Activated CD4-positive, CD25-positive, alpha-beta regulatory T cell treated with anti-CD3 and anti-CD28 coated beads, Interleukin-2, amount 50 U/mL, for 16 hours (primary cell): ENCODE measurements at places on chromosomes 4 and X.

- no peak for DNase-seq
These were observed 42.4 kb downstream of the PTTG2 start for GRCh38 chr4:38002451-38003071.

GRCh38 chrX:40508560-40508959 lies 72.2 kb upstream of the ATP6AP2 start:
- DNase-seq = no peak

- no peak for DNase-seq
These were observed 49.5 kb upstream of the ATP6AP2 start for GRCh38 chrX:40531056-40531826.

GRCh38 chrX:15204130-15204751 lies 65.6 kb downstream of the ASB9 start:
- no peak for DNase-seq

DNA sequence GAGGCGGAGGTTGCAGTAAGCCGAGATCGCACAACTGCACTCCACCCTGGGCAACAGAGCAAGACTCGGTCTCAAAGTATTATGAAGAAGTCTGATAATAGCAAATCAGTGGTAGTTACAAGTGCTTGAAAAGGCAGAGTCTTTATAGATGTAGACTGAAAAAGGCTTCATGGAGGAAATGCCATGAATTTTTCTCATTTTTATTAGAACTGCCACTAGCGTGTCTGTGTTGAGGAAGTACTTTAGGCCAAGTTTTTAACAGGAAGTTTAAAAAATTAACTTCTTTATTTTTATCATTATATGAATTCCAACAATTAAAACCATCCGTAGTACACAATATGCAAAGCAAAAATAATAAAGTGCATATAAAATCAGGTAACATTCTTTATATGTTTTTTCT lies 32.8 kb upstream of the IL13RA1 start:
- no peak for DNase-seq

- DNase-seq = no peak
These were observed 82.4 kb downstream of the AFAP1 start for GRCh38 chr4:7857238-7857701.

- DNase-seq = no peak
These were observed 775 bp downstream of the KCTD8 start for GRCh38 chr4:44447563-44448504.

GRCh38 chrX:121579016-121579760 lies 531.8 kb downstream of the GLUD2 start:
- DNase-seq = no peak

DNA sequence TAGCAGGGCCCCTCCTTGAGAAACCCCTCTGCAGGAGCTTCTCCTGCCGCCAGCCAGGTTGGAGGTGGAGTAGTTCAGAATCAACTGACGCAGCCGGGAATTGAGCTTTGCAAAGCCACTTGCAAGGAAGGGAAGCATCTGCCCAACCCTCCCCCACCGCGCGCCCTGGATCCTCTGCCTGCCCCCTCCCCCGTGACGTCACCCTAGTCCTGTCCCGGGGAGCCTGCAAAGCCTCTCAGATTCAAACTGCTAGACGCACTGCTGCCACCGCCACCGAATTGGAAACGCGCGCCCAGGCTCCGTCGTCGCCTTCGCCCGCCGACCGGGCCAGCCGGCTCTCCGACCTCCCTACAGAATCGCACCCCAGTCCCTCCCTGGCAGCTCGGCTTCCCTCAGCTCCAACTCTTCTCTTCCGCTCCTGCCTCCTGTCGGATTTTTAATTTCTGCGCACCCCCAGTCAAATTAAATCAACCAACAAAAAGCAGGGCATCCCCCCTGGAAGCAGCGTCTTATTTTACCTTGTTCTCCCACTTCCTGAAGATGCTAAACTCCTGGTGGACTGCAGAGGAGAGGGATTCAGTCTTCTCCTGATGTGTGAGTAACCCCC lies 3.8 kb downstream of the SLITRK2 start:
- no peak for DNase-seq

GRCh38 chr4:184853436-184853835 lies 27.7 kb upstream of the ACSL1 start:
- no peak for DNase-seq

GRCh38 chr4:19879330-19879729 lies 372.4 kb upstream of the SLIT2 start:
- DNase-seq = no peak

DNA sequence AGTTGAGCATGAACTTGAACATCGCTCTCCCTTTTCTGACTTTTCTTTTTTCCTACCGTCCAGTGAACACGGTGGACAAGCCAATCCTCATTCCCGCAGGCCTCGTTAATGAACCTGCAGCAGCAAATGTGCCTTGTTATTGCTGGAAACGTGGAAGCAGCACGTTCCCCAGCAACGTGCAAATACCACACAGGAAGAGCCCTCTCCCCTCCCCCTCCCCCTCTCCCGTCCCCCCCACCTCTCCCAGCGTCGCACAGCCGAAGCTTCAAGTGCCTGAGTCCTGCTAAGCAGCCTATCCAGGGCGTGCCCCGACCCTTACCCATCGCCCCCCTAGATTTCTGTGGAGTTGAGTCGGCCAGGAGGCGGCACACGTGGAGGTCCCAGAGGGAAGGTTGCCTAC lies 219.9 kb downstream of the BCOR start:
- DNase-seq = no peak

DNA sequence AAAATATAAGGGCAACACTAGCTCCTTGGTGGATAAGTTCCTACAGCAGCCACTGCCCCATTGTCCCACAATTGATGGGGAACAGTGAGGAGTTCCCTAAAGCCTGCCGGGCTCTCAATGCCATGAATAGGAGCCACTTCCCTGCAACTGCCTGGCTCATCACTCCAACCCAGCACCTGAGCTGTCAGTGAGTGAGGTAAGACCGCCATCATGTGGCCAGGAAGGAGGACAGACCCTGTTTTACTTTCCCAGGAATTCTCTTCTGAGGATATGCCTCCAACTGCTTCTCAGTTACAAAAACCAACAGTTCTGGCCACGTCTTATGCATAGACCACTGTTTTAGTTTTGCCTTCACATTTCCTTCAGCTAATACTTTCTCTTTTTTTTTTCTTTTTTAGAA lies 45.5 kb downstream of the SRPX start:
- DNase-seq = no peak

DNA sequence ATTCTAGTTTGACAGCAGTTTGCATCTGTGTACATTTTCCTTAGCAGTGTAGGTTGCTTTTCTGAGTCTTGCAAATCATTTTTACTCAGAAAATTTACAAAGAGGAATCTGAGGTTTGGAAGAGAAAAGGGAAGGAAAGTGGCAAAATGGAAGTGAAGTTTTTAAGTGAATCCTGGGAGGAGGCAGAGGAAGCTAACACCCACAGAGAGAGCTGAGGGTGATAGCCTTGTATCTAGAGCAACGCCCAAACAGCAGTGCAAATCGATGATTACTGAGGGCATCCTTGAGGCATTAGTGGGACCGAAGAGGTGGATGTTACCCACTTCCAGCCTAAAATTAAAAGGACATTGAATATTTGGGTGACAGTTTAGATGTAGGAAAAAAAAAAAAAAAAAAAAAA lies 31.8 kb downstream of the KLF3 start:
- no peak for DNase-seq

- DNase-seq = no peak
These were observed 100.4 kb upstream of the FAM9B start for GRCh38 chrX:9134366-9134765.

DNA sequence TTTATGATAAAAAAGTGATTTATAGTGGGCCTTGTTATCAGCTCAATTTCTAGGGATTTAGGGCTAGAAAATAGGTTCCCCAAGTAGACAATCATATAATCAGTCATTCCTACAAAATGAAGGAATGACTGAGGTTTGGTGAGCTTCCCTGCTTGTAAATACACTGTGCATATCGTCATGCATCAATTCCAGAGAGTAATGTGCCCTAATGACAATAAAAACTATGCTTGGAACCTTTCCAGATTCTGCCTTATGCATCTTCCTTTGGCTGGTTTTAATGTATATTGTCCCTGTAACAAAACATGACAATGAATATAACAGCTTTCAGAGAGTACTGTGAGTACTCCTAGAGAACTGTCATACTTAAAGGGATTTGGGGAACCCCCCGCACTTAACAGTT lies 1310.9 kb downstream of the PCDH7 start:
- DNase-seq = no peak

DNA sequence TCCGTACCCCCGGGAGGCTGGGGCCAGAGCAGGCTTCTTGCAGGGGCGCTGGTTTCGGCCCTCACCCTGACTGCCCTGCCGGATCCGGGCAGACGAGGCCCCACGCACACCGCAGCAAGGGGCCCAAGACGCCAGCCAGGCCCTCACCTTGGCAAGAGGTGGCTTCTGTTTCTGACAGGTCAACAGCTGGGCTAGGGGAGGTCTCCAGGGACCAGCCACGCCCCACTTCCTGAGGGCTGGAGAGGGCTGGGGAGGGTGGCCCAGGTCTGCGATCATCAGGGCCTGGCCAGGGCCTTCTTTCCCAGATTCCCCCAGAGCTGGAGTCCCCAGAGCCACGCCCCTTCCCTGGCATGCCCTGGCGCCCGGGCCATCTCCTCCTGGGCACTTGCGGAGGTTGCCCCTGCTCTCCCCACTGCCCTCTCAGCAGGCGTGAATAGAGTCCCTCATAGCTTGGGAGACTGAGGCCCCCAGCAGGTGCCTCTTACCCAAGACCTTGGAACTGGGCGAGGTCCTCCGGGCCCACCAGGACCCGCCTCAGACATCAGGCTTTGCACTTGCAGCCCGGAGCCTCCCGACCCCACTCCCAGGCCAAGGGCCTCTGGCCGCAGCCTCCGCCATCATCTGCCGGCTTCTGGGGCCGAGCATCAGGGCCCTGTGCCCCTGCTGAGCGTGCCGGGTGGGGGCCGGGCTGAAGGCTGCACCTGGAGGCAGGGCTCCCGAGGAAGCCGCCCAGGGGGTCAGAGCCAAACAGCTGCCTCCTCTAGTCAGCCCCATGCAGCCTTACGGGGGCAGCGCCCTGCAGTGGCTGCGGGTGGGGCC lies 6.3 kb upstream of the FGFR3 start:
- DNase-seq = no peak

DNA sequence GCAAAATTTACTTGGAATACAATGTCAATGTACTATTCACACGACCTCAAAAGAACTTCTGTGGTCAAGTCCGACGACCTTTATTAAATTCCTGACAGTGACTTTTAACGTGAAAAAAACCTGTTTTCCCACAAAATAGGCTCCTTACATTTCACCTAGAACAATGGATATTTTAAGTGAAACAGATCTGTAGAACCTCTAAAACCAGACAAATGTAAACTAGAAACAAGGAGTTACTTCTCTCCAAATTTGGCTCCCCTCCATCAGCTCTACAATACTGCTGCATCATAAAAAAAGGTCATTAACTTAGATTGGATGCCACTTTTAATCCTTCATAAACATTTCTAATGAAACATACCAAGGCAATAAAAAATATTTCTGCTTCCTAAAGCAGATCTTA lies 1.2 kb downstream of the NEK1 start:
- DNase-seq = no peak

- no peak for DNase-seq
These were observed 72.9 kb downstream of the YIPF6 start for GRCh38 chrX:68571610-68572311.

DNA sequence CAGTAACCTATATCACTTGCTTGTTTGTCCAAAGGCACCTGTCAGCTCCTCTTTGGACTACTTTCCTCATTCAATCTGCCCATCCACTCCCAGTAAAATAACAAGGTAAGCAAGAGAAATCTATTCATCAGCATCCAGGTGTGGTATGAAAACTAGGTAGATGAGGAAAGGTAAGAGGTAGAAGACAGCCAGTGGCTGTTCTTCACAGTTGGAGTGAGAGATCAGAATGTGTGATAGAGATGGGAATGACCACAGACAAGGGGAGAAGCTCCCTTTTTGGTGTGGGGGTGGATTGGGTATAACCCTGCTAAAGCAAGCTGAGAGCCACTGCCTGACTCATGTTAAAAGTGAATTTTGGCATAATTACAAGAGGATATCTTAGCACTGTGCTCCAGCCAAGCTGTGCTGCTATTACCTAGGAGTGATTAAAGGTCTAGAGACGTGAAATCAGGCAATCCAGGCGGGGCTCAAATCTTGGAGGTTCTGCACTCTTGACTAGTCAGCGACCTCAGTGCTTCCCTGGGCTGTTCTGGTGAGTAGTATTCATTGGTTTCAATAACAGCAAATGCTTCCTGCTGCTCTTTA lies 28.1 kb upstream of the RASL11B start:
- DNase-seq = no peak

DNA sequence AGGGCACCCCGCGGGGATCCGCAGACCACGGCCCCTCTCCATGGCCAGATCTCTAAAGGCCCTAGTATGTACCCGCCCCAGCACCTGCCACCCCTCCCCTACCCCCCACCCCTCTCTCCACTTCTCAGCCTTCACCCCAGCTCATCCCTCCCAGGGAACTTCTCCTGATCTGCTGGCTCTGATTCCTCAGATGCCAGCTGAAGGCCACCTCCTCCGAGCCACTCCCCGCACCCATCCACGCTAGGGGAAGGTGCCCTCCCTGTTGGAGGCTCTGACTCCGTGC lies 11.9 kb downstream of the PSAPL1 start:
- no peak for DNase-seq

GRCh38 chr4:133316909-133317308 lies 167.8 kb downstream of the PCDH10 start:
- DNase-seq = no peak

DNA sequence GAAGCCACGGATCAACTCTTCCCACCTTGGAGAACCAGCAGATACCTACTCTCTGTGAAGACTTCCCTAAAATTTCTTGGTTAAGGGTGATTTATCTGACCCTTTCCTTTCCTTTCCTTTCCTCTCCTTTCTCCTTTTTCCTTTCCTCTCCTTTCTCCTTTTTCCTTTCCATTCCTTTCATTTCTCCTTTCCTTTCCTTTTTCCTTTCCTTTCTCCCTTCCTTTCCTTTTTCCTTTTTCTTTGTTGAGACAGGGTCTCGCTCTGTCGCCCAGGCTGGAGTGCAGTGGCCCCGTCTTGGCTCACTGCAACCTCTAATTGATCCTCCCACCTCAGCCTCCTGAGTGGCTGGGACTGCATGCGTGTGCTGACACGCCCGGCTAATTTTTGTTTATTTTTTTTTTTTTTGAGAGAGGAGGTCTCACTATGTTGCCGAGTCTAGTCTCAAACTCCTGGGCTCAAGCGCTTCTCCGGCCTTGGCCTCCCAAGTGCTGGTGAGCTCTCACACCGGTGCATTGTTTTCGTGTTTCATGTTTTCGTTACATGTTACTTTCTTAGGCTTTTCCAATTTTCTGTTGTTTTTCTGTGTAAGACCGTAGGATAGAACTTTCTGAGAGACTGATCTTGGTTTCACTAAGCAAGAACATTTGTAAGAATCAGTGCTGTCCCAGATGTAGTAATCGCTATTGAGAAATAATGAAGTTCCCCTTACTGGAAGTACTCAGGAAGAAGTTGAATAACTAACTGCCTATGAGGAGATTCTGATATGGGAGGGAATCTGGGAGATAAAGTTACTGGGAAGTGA lies 2.0 kb downstream of the TMEM165 start:
- no peak for DNase-seq

DNA sequence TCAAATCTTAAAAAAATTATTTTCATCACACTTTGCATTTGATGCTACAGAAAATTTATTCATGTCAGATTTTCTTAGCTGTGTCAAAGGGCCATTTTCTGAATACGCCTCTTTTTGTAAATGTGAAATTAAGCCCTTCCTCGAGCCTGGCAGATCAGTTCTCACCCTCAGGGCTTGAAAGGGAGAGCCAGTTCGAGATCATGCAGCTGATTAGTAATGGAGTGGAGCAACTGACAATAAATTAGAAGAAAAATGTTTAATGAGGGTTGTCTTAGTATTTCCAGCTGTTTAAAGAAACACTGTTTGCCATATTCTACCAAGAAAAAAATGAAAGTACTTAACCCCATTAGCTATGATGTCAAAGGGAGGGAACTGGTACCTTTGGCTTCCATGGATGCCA lies 28.7 kb downstream of the CC2D2A start:
- no peak for DNase-seq

GRCh38 chr4:146121757-146122156 lies 53.8 kb upstream of the LSM6 start:
- DNase-seq = no peak
